Stimulated activated CD8-positive, alpha-beta memory T cell treated with anti-CD3 and anti-CD28 coated beads, Interleukin-7, amount 100 ng/mL, for 1 hour (primary cell): ENCODE measurements at places on chromosomes 16 and 17.

- DNase-seq, result no peak
Measured at GRCh38 chr17:71375948-71376347, 744.9 kb upstream of the SOX9 start.

DNA sequence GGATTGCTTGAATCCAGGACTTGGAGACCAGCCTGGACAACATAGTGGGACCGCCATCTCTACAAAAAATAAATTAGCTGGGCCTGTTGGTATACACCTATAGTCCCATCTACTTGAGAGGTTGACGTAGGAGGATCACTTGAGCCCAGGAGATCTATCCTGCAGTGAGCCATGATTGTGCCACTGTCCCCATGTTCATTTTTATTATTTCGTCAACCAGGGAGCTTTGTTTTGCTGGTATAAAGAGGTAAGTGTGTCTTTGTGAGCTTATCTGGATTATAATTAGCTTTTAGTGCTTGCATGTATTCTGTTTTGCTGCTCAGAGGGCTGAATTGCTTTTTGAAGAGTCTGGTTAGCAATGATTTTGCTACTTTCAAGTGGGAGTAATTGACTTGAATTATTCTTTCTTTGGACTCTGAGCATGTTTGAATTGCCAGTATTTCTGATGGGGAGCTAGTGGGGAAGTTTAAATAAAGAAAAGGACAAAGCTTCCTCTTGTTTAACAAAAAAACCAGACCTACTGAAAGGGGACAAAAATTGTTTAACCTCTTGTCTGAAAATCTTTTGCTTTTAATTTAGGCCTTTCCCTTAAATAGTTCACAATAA lies 31.6 kb upstream of the BCAS3 start:
- no peak for DNase-seq

DNA sequence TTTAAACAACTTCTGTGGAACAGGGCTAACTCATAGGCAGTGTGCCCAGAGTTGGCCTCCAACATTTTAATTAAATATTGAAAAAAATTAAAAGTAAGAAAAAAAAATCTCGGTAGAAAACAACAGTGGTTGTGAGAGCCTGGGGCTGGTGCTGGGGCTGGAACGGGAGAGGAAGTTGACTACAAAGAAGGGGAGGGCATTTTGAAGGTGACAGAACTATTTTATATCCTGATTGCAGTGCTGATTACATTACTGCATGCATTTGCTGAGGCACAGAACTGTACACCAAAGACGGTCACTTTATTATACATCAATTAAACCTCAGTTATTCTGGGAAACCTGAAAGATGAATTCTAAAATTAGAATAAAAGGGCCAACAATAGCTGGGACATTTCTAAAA lies 142.5 kb downstream of the PARN start:
- no peak for DNase-seq

DNA sequence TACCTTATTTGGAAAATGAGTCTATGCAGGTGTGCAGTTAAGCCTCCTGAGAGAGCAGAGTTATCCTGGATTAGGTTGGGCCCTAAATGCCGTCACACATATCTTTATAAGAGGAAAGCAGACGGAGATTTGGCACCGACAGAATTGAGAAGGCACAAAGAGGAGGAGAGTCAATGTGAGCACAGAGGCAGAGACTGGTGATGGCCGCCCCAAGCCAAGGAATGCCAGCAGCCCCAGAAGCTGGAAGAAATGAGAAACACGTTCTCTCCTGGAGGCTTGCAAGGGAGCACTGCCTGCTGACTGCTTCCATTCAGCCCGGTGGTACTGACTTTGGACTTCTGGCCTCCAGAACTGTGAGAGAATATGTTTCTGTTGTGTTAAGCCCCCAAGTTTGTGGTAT lies 3.2 kb downstream of the SLC46A1 start:
- no peak for DNase-seq

GRCh38 chr17:28949185-28950016 lies 1.9 kb downstream of the PHF12 start:
- peak; percentile 24 for DNase-seq

DNA sequence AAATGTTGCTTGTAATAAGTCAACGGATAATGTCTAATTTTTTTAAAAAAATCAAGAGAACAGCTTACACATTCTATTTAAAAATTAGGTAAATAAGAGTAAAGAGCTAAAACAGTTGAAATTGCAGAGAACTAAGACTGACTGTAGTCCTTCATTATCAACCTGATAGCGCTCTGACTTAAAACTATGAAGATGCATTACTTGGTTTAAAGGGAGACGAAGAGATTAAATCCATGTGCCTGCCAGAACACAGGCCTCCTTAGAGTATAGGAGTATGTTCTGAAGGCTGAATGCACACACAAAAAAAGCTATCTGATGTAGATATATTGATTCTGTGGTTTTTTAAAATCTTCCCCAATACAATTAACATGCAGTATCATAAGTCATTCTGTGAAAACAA lies 28.5 kb downstream of the GLG1 start:
- DNase-seq, result no peak

- DNase-seq, result no peak
Measured at GRCh38 chr16:88476817-88477397, 23.8 kb downstream of the ZFPM1 start.

DNA sequence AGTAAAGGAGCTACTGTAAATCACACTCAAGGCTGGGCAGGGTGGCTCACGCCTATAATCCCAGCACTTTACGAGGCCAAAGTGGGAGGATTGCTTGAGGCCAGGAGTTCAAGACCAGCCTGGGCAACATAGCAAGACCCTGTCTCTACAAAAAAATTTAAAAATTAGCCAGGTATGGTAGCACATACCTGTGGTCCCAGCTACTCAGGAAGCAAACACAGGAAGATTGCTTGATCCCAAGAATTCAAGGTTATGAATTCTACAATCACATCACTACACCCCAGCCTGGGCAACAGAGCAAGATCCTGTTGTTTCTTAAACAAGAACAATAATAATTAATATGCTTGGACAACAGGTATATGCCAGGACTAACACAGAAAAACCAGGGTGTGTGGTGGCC lies 13.2 kb downstream of the RHBDL3 start:
- DNase-seq, result no peak

- peak; percentile 39 for DNase-seq
Measured at GRCh38 chr17:64780096-64781013, 118.2 kb upstream of the SMURF2 start.

- peak; percentile 67 for DNase-seq
Measured at GRCh38 chr16:31033709-31034492, 543 bp downstream of the STX4 start.

DNA sequence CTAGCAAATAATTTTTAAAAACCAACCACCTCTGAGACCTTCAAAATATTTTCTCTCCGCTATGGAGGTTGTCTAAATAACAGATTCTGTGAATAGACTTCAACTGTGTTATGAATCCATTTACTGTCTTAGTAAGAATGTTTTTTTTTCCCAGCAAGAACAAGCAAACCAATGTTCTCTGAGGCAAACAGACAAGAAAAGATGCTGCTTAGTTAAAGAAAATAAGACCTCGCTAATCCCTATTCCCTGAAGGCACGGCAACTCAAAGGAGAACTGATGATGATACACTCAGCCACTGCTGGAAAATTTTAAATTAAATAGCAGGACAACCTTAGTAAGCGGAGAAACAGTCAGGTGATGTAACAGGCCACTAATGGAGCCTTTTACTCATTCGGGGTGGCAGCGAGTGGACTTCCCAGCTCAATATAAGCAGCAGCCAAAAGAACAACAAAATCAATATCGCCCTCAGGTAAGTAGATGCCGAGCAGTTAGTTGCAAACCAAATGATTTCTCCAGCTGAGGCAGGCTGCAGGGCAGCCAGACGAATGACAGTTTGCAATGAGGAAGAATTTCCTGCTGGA lies 81.8 kb downstream of the CPPED1 start:
- DNase-seq, result no peak

- no peak for DNase-seq
Measured at GRCh38 chr16:55671974-55672280, 16.1 kb downstream of the SLC6A2 start.

GRCh38 chr17:77534137-77534536 lies 393.4 kb downstream of the SEC14L1 start:
- no peak for DNase-seq

DNA sequence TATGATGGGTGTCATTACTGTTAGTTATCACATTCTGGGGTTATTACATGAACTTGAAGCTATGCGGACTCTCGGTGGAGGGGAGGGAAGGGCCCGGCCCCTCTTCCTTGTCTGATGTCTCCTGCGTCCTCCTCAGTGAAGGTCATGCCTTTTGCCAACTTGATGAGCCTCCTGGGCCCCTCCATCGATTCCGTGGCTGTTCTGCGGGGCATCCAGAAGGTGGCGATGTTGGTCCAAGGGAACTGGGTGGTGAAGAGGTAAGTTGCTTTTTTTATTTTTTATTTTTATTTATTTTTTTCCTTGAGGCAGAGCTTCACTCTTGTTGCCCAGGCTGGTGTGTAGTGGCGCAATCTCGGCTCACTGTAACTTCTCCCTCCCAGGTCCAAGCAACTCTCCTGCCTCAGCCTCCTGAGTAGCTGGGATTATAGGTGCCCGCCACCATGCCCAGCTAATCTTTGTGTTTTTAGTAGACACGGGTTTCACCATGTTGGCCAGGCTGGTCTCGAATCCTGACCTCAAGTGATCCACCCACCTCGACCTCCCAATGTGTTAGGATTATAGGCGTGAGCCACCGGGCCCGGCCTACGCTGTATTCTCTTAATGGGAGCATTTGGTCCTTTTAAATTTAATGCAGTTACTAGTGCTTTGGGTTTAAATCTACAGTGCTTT lies 21.6 kb downstream of the POLR3E start:
- peak; percentile 22 for DNase-seq

- no peak for DNase-seq
Measured at GRCh38 chr16:17252701-17253100, 218.1 kb downstream of the XYLT1 start.

- no peak for DNase-seq
Measured at GRCh38 chr17:52678211-52678610, 519.7 kb upstream of the CA10 start.
